Fibroblast of lung (primary cell): ENCODE measurements at places on chromosomes 7 and 10.

DNA sequence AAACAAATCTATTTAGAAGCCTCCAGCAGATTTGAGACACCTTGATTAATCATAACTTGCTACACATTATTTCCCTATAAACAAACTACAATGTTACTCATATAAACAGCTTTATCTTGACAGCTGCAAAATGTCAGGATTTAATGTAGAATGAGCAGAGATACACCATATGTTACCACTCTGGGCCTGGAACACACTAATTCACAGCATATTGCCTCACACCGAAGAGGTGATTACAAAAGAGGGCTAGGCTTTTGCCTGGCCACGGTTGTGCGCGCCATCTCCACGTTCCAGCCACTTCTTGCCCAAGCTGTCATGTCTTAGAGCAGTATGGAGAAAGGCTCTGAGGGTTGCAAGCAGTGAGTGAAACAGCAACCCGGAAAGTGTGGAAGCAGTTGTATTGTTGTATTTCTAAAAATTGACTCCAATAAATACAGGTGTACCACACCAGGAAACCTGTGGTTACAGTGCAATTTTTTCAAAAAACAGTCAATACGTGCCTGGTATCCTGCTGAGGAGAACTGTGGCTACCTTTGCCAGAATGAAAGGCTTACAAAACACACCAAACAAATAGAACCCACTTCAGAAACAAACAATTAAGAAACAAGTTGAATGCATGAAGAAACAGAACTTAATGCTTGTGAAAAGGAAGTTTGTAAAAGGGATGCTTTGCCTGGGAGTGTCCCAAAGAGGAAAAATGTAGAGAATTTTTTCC, 498.1 kb downstream of the PLXNA4 start:
- peak; percentile 57 for DNase-seq

DNA sequence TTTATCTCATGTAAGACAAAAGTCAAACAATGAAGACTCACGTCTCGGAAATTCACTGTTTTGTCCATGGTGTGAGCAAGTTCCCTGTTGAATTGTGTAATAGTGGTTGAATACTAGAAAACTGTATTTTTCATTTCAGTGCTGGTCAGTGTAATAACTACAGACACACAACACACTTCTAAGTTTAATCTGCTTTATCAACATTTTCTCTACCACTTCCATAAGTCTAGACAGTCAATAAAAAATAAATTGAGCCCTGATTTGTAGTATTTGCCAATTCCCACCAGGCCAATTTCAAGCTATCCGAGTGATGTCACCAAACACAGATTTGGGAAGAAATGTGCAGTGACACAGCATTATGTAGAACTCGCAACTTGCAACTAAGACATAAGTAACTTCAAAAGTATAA, 81.9 kb downstream of the GPR141 start:
- no peak for DNase-seq

GRCh38 chr7:149605696-149606095, 108.1 kb upstream of the ZNF746 start:
- no peak for DNase-seq

GRCh38 chr7:55181762-55182161, 162.9 kb downstream of the EGFR start:
- no peak for DNase-seq

DNA sequence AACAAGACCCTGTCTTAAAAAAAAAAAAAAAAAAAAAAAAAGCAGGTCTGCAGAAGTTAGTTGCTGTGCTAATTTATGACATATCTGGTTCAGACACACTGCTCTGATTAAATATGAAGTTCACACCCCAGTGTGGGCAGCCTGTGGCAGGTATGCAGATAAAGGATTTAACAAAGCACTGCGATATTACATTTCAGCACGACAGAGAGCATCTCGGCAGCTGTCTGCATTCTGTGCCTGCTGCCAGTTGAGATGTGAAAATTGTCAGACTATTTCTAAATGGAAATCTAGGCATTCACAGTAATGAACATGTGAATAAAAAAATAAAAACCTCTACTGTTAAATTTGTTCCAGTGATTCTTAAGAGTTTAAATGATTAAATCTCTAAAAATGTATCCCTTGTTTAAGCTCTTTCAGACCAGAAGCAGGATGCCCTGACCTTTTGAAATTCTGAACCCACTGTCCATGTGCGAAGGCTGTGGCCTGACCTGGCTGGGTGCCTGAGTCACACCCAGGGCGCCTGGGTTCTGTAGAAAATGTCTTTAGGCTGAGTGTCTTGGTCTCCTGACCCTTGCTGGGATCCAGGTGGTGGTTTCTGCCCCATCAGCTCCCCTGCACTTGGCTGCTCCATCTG, 272.9 kb downstream of the WDR37 start:
- DNase-seq = no peak

GRCh38 chr10:117734731-117735405, 192.3 kb downstream of the EMX2 start:
- DNase-seq = no peak

DNA sequence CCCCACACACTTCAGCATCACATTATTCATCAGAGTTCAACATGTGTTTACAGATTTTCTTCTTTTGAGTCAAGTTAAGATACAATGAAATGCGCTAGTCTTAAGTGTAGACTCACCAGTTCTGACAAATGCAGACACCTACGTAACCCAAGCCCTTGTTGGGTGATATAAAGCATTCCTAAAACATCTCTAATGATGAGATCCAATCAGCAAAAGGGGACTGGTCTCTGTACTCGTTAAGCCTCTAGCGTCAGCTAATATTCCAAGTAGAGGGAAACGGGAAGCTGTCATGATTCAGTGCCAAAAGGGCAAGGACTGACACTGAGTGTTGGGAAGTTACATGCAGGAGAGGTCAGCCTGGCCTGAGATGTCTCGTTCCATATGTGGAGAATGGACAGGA, 38.7 kb upstream of the TRIL start:
- peak; percentile 20 for DNase-seq

GRCh38 chr10:10330418-10330817, 687.3 kb upstream of the CELF2 start:
- DNase-seq = no peak

DNA sequence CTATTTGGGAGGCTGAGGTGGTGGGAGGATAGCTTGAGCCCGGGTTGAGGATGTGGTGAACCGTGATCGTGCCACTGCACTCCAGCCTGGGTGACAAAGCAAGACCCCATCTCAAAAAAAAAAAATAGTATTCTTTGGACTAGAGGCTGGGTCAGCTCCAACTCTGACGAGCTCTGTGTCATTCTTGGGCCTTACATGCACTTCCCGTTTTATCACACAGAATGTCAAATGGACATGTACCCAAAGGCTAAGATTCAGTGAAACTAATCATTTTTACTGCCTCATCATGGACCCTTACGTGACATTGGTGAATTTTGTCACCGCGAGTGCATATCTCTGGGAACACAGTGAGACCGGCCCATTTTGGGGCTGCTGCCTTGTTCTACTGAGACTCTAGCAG, 27.3 kb downstream of the PALD1 start:
- DNase-seq = no peak

DNA sequence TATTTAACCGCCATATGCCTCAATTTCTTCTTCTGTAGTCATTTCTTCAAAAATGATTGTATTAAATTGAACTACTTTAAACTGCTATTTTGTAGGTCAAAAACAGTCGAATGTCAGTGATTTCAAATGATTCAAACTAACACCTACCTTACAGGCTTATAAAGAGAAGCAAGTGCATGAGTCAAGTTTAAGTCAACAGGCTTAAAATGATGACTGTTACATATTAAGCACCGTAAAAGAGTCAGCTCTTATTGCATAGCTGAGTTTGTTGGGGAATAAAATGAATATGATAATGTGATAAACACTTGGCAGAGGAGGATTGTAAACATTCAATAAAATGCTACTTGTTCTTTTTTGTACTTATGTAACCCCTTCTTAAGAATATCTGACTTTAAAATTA, 90.1 kb upstream of the ANKRD1 start:
- no peak for DNase-seq

GRCh38 chr7:107972941-107973376, 30.0 kb downstream of the LAMB1 start:
- no peak for DNase-seq

DNA sequence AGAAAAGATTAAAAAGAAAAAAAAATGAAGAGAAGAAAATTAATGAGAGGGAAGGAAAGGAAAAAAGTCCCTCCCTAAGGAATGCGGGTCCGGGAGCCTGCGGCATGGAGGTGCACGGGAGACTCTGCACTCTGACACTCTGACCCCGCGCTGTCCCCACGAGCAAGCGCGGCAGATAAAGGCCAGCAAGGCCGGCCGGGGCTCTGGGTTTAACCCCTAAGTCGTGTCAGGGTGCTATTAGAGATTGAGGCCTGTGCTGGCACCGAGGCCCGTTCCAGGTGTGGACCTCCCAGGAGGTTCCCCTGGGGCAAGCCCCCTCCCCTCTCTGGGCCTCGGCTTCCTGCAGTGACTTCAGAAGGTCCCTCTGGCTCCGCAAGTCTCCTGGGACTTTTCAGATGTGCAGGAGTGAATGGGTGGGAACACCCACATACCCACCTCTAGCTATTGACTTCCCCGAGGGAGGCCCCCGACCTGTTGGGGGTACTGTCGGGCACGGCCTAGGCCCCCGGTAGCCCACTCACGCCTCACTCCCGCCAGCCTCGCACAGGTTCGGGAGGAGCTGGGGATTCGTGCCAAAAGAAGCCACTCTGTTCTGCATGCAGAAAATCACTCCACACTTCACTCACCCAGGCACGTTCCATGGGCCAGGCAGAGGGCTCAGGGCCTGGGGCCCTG, 164.1 kb downstream of the TCERG1L start:
- DNase-seq = no peak

- DNase-seq = no peak
Measured at GRCh38 chr7:46754140-46754720, 827.7 kb downstream of the TNS3 start.

- DNase-seq = no peak
Measured at GRCh38 chr10:1331560-1331959, 275.4 kb downstream of the WDR37 start.

DNA sequence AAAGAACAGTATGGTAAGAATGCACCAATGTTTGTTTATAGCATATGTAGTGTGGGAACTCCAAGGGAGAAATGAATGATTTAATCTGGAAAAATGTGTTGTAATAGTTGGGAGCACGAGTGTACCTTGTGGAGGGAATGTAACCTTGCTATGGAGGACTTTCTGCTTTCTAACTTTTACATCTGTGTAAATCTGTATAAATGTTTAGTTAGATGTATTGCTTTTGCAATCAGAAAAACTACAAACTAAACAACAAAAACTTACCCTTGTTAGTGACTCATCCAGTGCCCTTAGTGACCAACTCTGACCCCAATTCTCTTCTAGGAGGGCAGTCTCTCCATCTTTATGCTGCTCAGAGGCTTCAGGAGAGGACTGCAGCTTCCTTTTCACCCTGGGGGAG, 89.3 kb downstream of the CCNY start:
- no peak for DNase-seq

- DNase-seq = peak; percentile 37
Measured at GRCh38 chr10:102678842-102679289, 34.6 kb downstream of the TRIM8 start.

DNA sequence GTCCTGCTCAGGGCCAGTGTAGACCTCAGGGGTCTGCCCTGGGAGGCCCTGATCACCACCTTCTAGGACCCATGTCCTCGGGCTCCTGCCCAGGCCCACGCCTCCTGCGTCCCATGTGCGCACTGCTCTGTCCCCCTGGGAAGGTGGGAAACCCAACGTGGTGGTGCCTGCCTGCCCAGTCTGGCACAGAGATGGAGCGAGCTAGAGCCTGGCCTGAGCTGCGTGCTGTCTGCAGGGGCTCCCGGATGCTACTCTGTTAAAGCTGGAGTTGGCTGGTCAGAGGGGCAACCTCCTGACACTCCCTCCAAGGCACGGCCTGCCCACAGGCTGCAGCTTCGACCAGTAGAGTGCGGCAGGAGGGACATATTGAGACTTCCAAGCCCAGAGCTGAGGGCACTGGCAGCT, 171.7 kb downstream of the DNAJB6 start:
- DNase-seq = no peak

GRCh38 chr10:129972966-129973673, 9.0 kb upstream of the EBF3 start:
- no peak for DNase-seq

DNA sequence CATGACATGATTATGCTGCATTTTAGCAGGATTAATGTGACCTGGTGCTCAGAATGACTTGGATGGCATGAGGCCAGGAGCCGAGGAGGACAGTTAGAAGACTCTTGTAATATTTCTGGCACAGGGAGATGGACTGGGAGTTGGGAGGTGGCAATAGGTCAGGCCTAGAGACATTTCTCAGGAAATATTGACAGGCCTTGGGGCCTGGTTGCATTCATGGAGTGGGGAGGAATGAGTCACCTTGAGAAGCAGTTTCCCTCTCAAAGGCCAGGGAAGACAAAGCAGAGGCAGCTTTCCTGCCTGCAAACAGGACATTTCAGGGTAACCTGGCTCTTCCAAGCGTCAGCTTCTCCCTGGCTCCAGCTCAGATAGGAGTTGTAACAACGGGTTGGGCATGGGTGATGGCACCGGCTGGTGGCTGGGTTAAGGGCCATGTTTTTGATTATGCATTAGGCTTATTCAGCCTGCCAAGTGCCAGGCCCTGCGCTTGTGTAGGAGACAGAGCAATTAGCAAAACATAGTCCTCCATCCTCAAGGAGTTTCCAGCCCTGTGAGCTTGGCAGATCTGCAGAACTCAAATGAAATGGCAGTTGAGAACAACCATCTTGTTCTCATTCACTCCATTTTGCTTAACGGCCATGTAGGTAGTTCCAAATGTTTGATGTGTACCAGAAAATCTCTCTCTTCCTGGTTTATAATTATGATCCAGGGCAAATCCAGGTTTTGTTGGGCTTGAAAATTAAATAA, 38.2 kb downstream of the HK1 start:
- DNase-seq = peak; percentile 58

DNA sequence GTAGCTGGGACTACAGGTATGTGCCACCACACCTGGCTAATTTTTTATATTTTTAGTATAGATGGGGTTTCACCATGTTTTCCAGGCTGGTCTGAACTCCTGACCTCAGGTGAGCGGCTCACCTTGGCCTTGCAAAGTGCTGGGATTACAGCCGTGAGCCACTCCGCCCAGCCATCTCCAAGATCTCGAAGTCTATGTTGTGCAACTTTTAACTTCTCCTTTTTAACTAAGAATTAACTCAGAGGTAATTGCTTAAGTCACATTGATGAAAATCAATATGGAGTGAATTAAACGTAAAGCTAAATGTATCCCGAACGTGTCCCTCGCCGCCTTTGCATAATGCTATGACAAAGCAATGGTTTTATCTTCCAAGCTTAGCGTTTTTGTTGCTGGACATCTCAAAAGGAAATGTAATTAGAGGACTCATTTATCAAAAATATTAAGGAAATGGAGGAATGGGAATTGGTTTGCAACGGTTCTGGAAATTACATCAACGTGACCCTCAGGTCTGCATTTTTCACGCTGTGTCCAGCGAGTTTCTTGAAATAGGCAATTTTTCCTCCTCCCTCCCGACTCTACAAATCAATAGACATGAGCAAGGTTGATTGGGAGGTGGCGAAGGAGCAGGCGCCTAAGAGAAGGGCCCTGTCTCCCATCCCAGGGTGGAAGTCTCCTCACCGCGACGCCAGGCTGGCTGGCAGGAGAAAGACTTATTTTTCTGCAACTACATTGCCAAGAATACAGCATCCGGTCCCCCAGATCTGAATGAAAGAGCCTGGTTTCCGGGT, 89.8 kb downstream of the TMEM130 start:
- DNase-seq = no peak

- DNase-seq = no peak
Measured at GRCh38 chr10:130013335-130014262, 49.5 kb upstream of the EBF3 start.
